ENCODE measurements at places on chromosomes 7 and 10. TPM values are rescaled to one million over a fixed set of nuclear protein-coding genes. Genes with fewer than 3 reads are reported as not detected.

STRIP2 gene
- 0.97 TPM for polyA plus RNA-seq

WEE2 gene
- polyA plus RNA-seq, result not detected

FBXL13 gene
- 0.09 TPM for polyA plus RNA-seq

HPSE2 gene
- polyA plus RNA-seq, result 0.03 TPM

ELFN1 gene
- polyA plus RNA-seq, result 0.22 TPM

NODAL gene
- not detected for polyA plus RNA-seq

HGF gene
- 0.87 TPM for polyA plus RNA-seq

PHKG1 gene
- polyA plus RNA-seq, result 0.86 TPM

DKK1 gene
- polyA plus RNA-seq, result 7.7 TPM

ADCY1 gene
- polyA plus RNA-seq, result 0.05 TPM

DENND11 gene
- 7.6 TPM for polyA plus RNA-seq

HMX2 gene
- polyA plus RNA-seq, result 0.08 TPM

SPDYE17 gene
- polyA plus RNA-seq, result not detected

DNA sequence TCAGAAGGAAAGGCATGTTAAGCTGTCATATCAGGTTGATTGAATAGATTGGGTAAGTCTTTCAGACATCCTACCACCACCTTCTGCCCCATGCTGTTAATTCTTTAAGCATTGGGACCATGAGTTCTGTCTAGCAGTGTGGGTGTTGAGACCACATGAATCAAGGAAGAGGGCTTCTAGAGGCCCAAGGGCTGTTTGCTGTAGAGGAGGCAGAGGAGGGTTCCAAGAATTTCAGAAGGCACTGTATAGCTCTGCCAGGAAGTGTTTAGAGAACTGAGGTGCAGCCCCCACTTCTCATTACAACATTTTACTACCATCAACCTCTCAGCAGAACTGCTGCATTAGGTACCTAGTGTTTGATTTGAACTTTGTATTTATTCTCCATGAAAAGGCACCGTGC lies 720.2 kb downstream of the AUTS2 start:
- H3K36me3 ChIP-seq, result no peaks in the 10 kb centered on the region
- no peaks in the 10 kb centered on the region for H3K27me3 ChIP-seq
- no peak for DNase-seq
- H3K4me1 ChIP-seq, result no peaks in the 10 kb centered on the region
- no peak overlapping the region for H3K4me3 ChIP-seq

- no peaks in the 10 kb centered on the region for H3K27me3 ChIP-seq
- H3K4me3 ChIP-seq, result no peak overlapping the region
- no peak overlapping the region for H3K27ac ChIP-seq
- no peaks in the 10 kb centered on the region for H3K4me1 ChIP-seq
- DNase-seq, result no peak
Measured at GRCh38 chr10:69898524-69898923, 96.8 kb downstream of the COL13A1 start.

- no peaks in the 10 kb centered on the region for H3K27me3 ChIP-seq
- no peak overlapping the region for H3K27ac ChIP-seq
- no peak overlapping the region for H3K4me3 ChIP-seq
- DNase-seq, result no peak
- peaks cover 14% of the 10 kb centered on the region for H3K4me1 ChIP-seq
- no peaks in the 10 kb centered on the region for H3K36me3 ChIP-seq
Measured at GRCh38 chr7:37050801-37051200, 326.5 kb upstream of the AOAH start.

GRCh38 chr7:45102785-45103712 lies 8.4 kb downstream of the TBRG4 start:
- no peaks in the 10 kb centered on the region for H3K27me3 ChIP-seq
- H3K4me3 ChIP-seq, result no peak overlapping the region
- H3K4me1 ChIP-seq, result peaks cover 34% of the 10 kb centered on the region
- no peak overlapping the region for H3K27ac ChIP-seq
- peaks cover 92% of the 10 kb centered on the region for H3K36me3 ChIP-seq

- no peaks in the 10 kb centered on the region for H3K4me1 ChIP-seq
- H3K36me3 ChIP-seq, result no peaks in the 10 kb centered on the region
- no peak overlapping the region for H3K4me3 ChIP-seq
- DNase-seq, result no peak
Measured at GRCh38 chr7:152909683-152910544, 150.4 kb downstream of the ACTR3B start.

GRCh38 chr7:39310699-39311098 lies 255.5 kb upstream of the YAE1 start:
- no peak overlapping the region for H3K27ac ChIP-seq
- no peak overlapping the region for H3K4me3 ChIP-seq
- no peaks in the 10 kb centered on the region for H3K36me3 ChIP-seq
- no peak for DNase-seq
- no peaks in the 10 kb centered on the region for H3K27me3 ChIP-seq

GRCh38 chr7:150686030-150686631 lies 625 bp downstream of the GIMAP2 start:
- DNase-seq, result no peak
- peak overlapping the region; percentile 56 for H3K4me3 ChIP-seq
- H3K36me3 ChIP-seq, result peaks cover 11% of the 10 kb centered on the region
- H3K4me1 ChIP-seq, result peaks cover 61% of the 10 kb centered on the region

- H3K27me3 ChIP-seq, result no peaks in the 10 kb centered on the region
- peak; percentile 66 for DNase-seq
- no peak overlapping the region for H3K4me3 ChIP-seq
- peaks cover 19% of the 10 kb centered on the region for H3K36me3 ChIP-seq
Measured at GRCh38 chr10:102612964-102613275, 31.4 kb upstream of the TRIM8 start.

GRCh38 chr10:115921795-115922194 lies 351.2 kb downstream of the GFRA1 start:
- no peak overlapping the region for H3K4me3 ChIP-seq
- H3K4me1 ChIP-seq, result no peaks in the 10 kb centered on the region
- no peak for DNase-seq
- H3K27me3 ChIP-seq, result no peaks in the 10 kb centered on the region

DNA sequence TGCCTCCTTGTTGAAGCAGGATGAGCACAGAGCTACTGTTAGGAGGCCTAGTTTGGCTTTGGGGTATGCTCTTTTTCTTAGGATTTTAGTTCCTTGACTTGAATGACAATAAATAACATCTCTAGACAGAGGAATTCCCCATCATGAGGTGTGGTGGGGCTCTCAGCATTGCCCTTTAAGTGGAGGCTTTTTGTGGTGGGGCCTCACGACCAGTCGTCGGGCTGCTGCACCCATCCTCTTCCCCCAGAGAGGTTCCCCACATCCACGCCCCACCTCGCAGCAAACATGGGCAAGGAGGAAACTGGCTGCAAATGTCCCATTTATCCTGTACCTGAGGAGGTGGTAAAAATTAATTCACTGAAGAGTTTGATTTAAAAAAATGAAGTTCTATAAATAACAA lies 36.1 kb upstream of the TARP start:
- H3K27me3 ChIP-seq, result no peaks in the 10 kb centered on the region
- no peak overlapping the region for H3K4me3 ChIP-seq
- H3K4me1 ChIP-seq, result peaks cover 19% of the 10 kb centered on the region
- H3K27ac ChIP-seq, result peak overlapping the region; percentile 84

GRCh38 chr7:105875505-105875904 lies 894 bp downstream of the ATXN7L1 start:
- peaks cover 32% of the 10 kb centered on the region for H3K4me1 ChIP-seq
- no peaks in the 10 kb centered on the region for H3K27me3 ChIP-seq
- no peaks in the 10 kb centered on the region for H3K36me3 ChIP-seq
- DNase-seq, result no peak

- peak; percentile 67 for DNase-seq
- no peaks in the 10 kb centered on the region for H3K4me1 ChIP-seq
- H3K27me3 ChIP-seq, result no peaks in the 10 kb centered on the region
- H3K27ac ChIP-seq, result no peak overlapping the region
Measured at GRCh38 chr7:44286618-44287487, 38.5 kb downstream of the CAMK2B start.

- H3K36me3 ChIP-seq, result no peaks in the 10 kb centered on the region
- H3K27ac ChIP-seq, result no peak overlapping the region
- DNase-seq, result no peak
- no peaks in the 10 kb centered on the region for H3K4me1 ChIP-seq
- H3K4me3 ChIP-seq, result no peak overlapping the region
Measured at GRCh38 chr7:135355377-135356048, 121.9 kb downstream of the STRA8 start.

- no peak overlapping the region for H3K4me3 ChIP-seq
- peaks cover 15% of the 10 kb centered on the region for H3K4me1 ChIP-seq
- DNase-seq, result peak; percentile 56
- H3K27ac ChIP-seq, result no peak overlapping the region
- peaks cover 30% of the 10 kb centered on the region for H3K36me3 ChIP-seq
Measured at GRCh38 chr10:124492266-124492665, 30.6 kb downstream of the LHPP start.

DNA sequence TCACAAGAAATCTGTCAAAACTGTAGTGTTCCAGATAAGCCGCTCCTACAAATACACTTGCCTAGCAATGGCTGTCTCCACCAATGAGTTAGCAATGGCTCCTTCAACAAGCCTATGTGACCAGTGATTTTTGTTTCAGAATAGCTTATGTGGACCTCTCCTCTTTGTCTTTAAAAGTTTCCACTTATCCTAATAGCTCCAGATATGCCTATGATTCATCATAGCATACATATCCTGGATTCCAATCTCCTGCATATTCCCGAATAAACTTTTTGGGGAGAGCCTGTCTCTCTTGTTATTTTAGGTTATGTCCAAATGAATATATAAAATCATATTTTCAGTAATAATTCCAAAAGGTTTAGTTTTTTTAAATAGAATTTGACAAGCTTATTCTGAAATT lies 510.6 kb downstream of the ARL4A start:
- H3K4me3 ChIP-seq, result no peak overlapping the region
- no peaks in the 10 kb centered on the region for H3K4me1 ChIP-seq
- H3K27me3 ChIP-seq, result no peaks in the 10 kb centered on the region
- no peaks in the 10 kb centered on the region for H3K36me3 ChIP-seq
- no peak overlapping the region for H3K27ac ChIP-seq
- DNase-seq, result no peak

GRCh38 chr10:110504111-110504735 lies 6.5 kb downstream of the DUSP5 start:
- no peaks in the 10 kb centered on the region for H3K27me3 ChIP-seq
- H3K4me1 ChIP-seq, result peaks cover 93% of the 10 kb centered on the region
- no peak overlapping the region for H3K4me3 ChIP-seq
- H3K36me3 ChIP-seq, result peaks cover 18% of the 10 kb centered on the region
- DNase-seq, result no peak
- H3K27ac ChIP-seq, result peak overlapping the region; percentile 93

DNA sequence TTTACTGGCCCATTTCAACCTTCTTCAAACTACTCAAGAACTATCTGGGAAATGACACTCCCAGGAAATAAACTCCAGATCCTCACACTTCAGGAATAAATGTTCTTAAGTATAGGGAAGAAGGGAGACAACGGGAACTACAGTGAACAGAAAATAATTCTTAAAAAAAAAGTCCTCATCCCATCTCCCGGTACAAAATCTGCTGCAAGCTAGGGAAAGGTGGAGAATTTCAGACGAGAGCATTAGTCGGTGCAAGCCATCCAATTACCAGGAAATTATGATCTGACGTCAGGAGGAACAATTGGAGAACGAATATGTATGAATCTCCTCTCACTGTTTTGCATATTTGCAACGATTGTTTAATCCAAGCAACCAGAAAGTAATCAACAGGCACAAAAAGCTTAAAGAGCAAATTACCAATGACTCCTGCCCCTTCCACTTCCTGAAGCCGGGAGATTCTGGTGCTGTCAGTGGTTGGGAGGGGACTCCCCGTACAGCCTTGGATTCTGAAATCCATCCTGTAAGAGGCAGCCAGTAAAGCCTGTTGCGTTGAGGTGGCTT lies 15.1 kb upstream of the GATA3 start:
- H3K4me1 ChIP-seq, result peaks cover 48% of the 10 kb centered on the region
- no peaks in the 10 kb centered on the region for H3K36me3 ChIP-seq
- DNase-seq, result no peak
- peaks cover 100% of the 10 kb centered on the region for H3K27me3 ChIP-seq
- no peak overlapping the region for H3K27ac ChIP-seq

DNA sequence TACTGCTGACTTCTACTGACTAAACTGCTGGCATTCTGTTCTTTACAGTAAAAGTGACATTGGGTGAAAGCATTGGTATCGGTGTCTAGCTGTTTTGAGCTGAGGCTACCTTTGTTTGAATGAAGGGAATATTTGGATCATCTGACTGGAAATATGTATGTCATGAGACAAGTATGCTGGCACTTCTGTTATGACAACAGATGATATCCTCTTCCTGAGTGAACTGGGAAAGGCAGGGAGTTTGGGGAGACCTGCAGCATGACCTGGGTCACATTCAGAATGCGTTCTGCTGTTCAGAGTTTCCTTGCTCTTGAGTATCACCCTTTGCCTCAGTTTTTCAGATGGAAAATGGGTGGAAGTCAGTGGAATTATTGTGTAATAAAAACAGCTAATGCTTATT lies 81.8 kb downstream of the PLCE1 start:
- H3K4me1 ChIP-seq, result peaks cover 5% of the 10 kb centered on the region
- H3K4me3 ChIP-seq, result no peak overlapping the region
- no peak for DNase-seq
- no peak overlapping the region for H3K27ac ChIP-seq

DNA sequence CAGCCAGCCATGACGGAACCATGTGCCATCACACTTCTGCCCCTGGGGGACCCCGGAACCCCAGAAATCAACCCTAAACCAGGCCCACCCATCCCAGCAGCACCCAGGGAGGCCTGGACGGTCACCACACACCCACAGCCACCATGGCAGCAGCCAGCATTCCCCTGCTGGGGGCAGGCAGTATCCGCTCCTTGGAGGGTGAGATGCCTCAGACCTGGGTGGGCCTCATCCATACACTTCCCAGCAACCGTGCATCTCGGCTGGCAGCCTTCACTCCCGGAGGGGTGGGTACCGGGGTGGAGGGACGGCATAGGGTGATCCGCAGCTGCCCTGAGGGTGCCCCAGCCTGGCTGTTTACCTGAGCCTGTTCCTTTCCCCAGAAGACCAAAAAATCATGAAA lies 69.1 kb upstream of the FAM20C start:
- DNase-seq, result no peak
- no peaks in the 10 kb centered on the region for H3K4me1 ChIP-seq
- no peaks in the 10 kb centered on the region for H3K36me3 ChIP-seq

GRCh38 chr7:70953796-70954195 lies 178.1 kb upstream of the GALNT17 start:
- no peak for DNase-seq
- no peak overlapping the region for H3K27ac ChIP-seq
- no peak overlapping the region for H3K4me3 ChIP-seq
- H3K27me3 ChIP-seq, result no peaks in the 10 kb centered on the region
- no peaks in the 10 kb centered on the region for H3K4me1 ChIP-seq

DNA sequence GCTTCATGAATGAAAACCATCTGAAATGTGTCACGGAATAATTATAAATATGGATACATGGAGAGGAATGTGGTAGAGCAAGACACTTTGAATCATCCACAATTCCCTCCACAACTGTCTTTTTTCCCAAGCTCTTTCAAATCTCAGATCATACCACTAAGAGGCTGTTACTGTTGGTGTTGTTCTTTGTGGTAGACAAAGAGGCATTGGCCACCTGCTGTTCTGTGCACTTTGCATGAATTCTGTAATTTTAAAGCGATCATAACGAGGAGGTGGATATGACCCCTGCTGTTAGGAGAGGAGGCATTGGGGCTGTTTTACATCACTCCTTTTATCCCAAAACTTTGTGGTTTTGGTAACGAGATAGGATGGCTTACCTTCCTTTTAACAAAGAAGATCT lies 141.2 kb upstream of the KLF6 start:
- H3K4me3 ChIP-seq, result no peak overlapping the region
- no peaks in the 10 kb centered on the region for H3K4me1 ChIP-seq
- H3K27ac ChIP-seq, result no peak overlapping the region
- no peak for DNase-seq
- H3K27me3 ChIP-seq, result no peaks in the 10 kb centered on the region
